ENCODE measurements at places on chromosomes 6 and 20.

- DNase-seq = no peak
These were observed 70.7 kb upstream of the TRAF3IP2 start for GRCh38 chr6:111676383-111676782.

DNA sequence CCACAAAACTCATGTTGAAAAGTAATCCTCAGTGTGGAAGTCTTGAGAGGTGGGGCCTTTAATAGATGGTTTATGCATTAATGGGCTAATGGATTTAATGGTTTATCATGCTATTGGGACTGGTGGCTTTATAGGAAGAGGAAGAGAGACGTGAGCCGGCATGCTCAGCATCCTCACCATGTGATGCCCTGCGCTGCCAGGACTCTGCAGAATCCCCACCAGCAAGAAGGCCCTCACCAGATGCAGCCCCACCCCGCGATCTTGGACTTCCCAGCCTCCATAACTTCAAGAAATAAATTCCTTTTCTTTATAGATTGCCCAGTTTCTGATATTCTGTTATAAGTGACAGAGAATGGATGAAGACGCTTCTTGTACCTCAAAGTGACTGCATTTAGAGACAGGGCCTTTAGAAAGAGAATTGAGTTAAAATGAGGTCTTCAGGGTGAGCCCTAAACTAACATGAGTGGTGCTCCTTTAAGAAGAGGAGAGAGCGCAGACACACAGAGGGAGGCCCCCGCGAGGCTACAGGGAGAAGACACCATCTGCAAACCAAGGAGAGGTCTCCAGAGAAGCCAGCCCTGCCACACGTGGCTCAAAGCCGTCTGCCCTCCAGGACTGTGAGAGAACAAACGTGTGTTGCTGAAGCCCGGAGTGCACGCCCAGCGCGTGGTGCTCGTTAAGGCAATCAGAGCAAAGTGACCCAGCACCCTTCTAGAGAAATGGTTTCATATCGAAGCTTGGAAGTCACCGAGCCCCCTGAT is 56.9 kb downstream of the IRF4 start:
- DNase-seq = no peak

- DNase-seq = no peak
These were observed 1.0 kb downstream of the GMEB2 start for GRCh38 chr20:63625771-63626423.

- DNase-seq = peak; percentile 70
These were observed 1066.8 kb upstream of the CITED2 start for GRCh38 chr6:140441256-140441655.

DNA sequence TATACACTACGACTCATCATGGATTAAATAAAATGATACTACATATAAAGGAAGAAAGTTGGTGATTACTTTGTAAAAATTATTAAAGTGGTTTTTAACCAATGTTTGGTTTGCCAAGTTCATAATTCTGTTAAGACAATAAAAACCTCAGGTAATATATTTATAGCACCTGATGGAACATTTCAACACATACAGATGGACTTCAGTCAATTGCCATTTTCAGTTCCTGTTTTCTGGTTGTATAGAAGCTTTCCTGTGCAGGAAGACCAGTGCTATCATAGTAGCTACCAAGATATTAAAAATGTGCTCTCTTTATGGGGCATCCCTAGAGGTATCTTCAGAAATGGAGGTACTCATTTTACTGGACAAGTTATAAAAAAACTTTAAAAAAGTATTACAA is 1686.4 kb downstream of the GRIK2 start:
- DNase-seq = no peak

DNA sequence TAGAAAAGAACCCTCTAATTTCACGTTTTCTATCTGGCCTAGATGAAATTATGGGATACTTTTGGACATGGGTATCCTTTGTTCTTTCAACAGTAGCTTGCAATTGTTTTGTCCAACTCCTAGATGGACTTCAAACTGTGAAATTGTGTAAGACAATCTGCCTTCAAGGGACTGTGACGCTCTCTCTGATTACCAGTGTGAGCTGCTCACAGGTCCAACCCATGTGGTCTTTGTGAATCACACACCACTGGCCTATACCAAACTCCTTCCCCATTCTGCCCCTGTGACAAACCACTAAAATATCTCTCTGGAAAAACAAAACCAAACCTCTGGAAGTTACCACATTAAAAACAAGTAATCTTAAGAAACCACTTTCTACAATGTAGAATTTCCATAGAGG is 59.5 kb downstream of the NINL start:
- no peak for DNase-seq

DNA sequence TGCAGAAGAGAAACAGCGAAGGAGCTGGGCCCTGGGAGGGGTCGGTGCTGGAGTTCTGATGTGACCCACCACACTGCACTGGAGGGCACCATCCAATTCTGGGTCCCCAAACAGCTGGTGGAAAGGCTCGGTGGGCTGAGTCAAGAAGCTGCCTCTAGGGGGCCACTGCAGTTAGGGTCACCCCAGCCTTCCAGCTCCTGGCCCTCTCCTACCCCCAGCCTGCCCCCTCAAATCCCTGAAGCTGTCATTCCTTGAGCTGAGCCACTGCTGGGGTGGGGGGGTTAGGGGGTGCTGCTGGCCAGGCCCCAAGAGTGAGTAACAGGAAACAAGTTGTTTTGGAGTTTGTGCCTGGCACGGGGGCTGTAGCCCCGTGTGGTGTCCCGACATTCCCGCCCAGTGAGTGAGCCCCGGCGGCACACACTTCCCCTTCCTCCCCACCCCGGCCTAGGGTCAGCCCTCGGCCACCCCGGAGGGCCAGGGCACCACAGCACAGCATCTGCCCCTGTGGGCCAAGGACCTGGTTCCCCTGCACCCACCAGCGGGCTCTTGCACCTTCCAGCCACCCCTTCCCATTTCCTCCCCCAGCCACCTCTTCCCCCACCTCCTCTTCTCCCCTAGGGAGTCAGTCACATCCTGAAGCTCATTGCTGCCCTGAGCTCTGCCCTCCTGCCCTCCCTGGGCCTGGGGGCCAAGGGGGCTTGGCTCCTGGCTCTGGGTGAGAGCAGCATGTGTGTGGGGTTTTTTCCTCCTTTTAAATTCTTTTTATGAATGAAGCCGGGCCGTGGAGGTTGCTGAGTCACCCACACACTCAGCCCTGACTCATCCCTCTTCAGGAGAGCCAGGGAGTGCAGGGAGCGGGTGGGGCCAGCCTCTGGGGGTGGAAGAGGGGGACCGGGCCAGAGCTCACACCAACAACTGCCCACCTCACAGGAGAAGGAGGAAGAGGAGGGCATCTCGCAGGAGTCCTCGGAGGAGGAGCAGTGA is 4.6 kb downstream of the SMIM29 start:
- peak; percentile 79 for DNase-seq

DNA sequence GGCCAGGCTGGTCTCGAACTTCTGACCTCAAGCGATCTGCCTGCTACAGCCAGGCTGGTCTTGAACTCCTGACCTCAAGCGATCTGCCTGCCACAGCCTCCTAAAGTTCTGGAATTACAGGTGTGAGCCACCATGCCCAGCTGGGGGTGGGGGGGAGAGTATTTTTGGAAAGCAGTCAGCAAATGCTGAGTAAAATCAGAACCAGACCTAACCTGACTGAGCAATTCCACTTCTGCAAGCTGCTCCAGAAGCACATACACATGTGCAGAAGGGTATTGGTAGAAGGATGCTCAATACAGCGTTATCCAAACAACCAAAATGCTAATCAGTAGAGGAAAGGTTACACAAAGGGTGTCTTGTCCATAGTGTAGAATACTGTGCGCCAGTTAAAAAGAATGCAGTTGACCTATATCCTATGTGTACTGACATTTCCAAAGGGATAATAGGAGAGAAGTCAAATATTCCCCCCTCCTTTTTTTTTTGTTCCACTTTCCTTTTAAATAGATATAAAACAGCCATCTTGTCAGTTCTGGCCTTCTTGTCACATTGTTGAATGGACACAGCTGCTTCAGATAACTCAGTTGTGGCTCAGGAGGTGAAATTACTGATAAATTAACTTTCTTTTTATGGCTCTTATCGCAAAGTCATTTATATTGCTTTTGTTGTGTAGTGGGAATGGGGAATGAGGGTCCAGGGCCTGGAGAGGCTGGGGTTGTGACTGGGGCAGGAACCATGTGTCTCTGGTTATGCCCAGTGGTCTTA is 74.6 kb downstream of the DTD1 start:
- DNase-seq = no peak

DNA sequence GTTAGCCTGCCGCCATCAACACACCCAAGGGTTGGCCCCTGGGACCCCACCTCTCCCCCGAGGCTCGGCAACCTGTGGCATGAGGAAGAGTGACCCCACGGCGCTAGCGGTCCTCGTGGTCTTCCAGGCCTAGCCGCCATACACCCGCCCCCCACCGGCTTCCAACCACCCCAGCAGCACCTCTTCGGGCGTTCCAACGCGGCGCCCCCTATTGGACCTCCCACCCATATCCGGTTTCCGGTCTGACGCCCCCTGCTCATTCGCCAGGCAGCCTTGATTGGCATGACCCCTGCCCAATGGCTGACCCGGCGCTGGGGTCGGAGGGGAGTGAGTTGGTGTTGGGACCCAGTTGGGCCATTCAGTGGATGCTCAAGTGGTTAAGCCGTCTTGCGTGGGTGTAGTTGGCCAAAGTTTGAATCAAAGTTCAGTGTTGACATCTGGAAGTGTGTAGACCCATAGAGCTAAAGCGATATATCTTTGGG is at the start of gene GNAS-AS1:
Gene GNAS-AS1 (minus strand): TSS at position 210 of the 482 bp plus-strand sequence.
- DNase-seq = peak; percentile 83

GRCh38 chr6:141969201-141969600 is 163.5 kb upstream of the GJE1 start:
- no peak for DNase-seq

- DNase-seq = no peak
These were observed 102.2 kb downstream of the SOD2 start for GRCh38 chr6:159590835-159591234.

- DNase-seq = no peak
These were observed 18.2 kb upstream of the ANGPT4 start for GRCh38 chr20:934186-934840.

DNA sequence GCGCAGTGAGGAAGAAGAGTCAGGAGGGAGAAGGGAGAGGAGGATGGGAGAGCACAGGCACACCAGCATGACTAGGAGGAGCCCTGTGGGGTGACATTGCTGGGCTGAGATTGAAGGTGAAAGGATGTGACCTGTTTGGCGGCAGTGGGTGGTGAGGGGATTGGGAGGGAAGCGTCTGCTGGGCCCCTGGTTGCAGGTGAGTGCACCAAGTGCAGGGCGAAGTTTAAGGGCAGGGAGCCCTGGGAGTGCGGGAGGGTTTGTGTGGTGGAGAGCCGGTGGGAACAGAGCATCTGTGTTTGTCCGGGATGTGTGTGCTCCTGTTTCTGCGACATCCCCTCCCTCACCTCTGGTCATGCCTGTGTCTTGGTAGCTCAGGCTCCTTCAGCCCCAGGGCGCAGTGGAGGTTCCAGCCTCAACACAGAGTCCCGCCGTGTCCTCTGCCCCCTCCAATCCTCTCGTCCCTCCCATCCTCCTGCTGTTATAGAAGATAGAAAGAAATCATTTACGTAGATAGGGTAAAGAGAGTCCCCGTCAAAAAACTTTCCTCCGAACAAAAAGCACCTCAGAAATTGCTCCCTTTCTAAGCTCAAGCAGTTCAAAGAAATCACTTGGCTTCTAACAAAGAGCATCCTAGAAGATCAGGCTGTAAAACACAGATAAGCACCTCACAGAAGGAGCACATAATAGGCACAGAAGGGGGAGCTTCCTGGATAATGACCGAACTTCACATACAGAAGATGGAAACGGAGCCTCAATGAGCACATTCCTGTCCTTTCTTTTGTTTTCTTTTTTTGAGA is 25.0 kb downstream of the ULBP1 start:
- no peak for DNase-seq

DNA sequence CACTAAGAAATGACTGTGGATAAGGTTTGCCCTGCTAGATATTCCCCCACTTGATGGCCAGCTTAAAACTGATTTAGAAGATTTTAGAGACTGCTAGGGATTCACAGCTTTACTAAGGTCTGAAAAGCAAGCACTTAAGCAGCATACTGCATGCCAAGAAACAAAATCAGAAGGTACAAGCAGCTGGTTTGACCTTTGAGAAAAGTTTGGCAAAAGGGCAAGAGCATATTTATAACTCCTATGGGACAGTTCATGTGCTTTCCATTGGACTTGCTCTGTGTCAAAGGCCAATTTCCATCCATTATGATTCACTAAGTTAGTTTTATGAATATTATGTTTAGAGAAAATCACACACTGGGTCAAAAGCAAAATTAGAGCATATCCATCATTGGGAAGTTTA is 402.8 kb downstream of the PKHD1 start:
- no peak for DNase-seq

GRCh38 chr6:1392813-1393640 is 3.7 kb downstream of the FOXF2 start:
- DNase-seq = no peak

- no peak for DNase-seq
These were observed 49.2 kb downstream of the FYN start for GRCh38 chr6:111823831-111824607.

GRCh38 chr6:9131616-9132015 is 696.3 kb upstream of the SLC35B3 start:
- no peak for DNase-seq

DNA sequence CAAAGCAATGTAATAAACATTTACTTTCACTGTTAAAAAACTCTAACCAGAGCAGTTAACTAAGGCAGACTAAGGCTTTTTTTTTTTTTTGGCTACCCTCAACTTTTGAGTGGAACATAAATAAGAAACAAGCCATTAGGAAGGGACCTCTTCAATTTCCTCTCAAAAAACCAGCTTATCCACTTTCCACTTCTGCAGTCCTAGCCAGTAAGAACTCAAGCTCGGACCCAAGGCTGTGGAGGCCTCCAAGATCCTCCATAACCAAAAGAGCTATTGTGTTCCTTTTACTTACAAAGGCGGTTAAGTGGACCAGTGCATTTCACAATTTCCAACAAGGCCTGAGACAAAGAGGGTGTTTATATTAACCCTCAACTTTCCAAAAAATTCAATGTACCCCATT is 5.3 kb downstream of the KCNK5 start:
- DNase-seq = no peak

DNA sequence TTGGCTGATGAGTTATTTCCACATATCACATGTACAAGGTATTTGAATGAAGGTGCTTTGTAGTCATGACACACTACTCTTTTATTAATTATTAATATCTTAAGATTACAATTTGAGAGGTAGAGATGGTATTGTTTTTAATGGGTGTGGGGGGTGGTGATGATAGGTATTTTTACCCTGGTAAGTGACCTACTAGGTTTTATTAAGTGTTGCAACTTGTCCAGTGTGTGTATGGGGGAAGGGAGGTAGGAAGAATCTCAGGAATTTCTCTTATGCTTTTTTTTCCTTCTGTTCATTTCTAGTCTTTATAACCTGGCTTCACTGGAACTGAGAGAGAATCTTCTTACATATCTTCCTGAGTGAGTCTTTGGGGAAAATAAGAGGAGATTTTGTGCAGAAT is 101.4 kb downstream of the LRRC1 start:
- no peak for DNase-seq

- no peak for DNase-seq
These were observed 49.1 kb downstream of the ARMC2 start for GRCh38 chr6:108897371-108897770.

Data from ureter (tissue), 1 donor.